ENCODE measurements at places on chromosomes 6 and 20. TPM values are rescaled to one million over a fixed set of nuclear protein-coding genes. Genes with fewer than 3 reads are reported as not detected.

- DNase-seq: no peak
Observed at GRCh38 chr6:118122801-118123200, 215.7 kb downstream of the SLC35F1 start.

DNA sequence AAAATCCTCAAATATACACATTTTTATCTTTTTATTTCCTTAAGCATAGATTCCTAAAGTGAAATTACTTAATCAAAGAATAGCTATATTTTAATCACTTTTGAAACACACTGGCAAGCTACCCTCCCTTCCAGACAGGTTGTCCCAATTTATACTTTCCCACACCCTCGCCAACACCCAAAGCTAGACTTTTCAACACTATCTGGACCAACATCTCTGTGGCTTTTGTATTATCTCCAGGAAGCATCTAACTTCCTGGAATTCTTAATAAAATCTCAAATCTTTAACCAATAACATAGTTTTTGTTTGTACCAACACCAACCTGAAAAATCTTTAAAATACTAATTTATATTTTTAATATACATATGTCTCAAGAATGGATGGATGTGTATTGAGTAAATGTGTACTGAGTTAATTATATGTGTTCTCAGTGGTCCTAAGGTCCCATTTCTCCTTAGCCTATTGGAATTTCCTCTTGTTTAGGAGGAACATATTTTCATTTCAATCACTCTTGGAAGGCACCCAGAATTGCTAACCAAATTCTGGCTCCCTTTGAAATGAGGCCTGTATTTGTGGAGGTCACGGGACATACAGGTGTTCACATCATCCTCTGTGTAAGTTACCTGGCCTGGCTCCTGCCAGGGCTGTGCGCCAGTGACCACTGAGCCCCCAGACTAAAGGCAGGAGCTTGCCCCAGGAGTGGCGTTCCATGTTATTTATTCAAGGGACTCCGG, 17.4 kb upstream of the GFOD1 start:
- no peak for DNase-seq

- DNase-seq: no peak
Observed at GRCh38 chr6:154938221-154938580, 56.9 kb upstream of the TIAM2 start.

- DNase-seq: no peak
Observed at GRCh38 chr6:52610745-52611355, 34.0 kb upstream of the TRAM2 start.

DNA sequence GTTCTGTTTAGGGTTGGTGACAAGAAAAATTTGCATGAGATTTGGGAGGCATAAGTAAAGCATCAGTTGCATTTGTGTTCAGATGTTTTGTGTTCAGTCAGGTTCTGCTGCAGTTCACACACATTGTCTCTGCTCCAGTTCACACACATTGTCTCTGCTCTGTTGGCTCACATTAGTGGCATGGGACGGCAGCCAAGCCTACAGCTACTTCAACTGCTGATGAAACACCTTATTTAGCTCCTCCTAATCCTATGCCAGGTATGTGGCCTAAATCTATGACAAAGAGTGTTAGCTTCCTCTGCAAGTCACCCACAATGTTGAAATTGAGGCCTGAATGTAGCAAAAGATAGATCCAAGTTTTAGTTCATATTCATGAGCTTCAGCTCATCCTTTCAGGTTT, 278.1 kb upstream of the SYNCRIP start:
- no peak for DNase-seq

- DNase-seq: no peak
Observed at GRCh38 chr6:79621579-79621978, 9.6 kb upstream of the SH3BGRL2 start.

DNA sequence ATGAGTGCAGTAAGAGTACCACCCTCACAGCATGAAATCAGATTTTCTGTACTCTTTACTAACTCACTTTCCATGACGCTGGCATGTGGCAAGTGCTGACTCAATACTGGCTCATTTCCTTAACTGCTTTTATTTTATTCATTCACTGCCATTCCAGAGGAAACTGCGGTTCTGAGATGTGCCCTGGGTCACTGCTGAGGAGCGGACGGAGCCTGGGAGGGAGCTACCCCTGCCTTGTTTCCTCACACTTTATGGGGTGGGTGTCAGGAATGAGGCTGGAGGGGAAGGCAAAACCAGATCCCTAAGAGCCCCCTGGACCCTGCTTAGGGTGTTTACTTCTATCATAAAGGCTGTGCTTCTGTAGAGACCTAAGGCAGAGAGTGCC, 14.4 kb downstream of the NT5E start:
- no peak for DNase-seq

- no peak for DNase-seq
Observed at GRCh38 chr6:16184129-16184528, 54.3 kb upstream of the GMPR start.

DNA sequence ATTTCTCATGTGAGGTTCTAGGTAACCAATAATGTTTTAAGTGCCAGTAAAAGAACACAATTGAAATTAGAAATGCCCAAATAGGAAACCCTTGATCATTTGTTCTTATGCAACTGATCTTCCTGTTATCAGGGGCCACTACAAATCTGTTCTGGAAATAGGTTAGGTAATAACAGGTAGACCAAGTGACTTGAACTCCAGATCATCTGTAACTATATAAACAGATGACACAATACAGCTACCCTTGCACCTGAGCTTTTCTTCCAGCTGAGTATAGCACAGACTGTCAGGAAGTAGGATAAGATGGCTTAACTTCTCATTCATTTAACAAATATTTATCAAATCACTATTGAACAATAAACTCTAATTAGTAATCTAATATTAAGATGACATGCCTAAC, 52.5 kb downstream of the MAN1A1 start:
- no peak for DNase-seq

GRCh38 chr20:62762801-62763368, 33.4 kb upstream of the MRGBP start:
- no peak for DNase-seq

GRCh38 chr6:7674291-7674690, 51.6 kb upstream of the BMP6 start:
- DNase-seq: no peak

- DNase-seq: peak; percentile 91
Observed at GRCh38 chr20:50958615-50959542, at the start of gene MOCS3. Gene MOCS3 (plus strand): TSS chr20:50958818. CDS start chr20:50958843, 25 bp downstream.

DNA sequence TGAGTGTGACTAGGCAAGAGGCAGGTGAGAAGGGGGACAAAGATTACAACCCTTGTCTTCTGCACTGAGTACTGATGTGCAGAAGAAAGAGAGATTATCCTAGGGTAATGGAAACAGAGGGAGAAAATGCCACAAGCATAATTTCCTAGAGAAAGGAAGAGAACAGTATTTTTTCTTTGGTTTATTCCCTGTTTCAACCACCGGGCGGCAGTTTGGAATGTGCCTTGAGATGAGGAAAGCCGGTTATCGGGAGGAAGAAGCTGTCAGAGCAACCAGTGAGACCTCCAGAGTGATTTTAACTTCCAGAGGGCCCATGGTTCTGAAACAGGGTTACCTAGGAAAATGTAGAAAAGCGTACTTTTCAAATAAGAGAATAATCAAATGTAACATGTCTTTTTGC, 121.4 kb downstream of the REV3L start:
- no peak for DNase-seq

DNA sequence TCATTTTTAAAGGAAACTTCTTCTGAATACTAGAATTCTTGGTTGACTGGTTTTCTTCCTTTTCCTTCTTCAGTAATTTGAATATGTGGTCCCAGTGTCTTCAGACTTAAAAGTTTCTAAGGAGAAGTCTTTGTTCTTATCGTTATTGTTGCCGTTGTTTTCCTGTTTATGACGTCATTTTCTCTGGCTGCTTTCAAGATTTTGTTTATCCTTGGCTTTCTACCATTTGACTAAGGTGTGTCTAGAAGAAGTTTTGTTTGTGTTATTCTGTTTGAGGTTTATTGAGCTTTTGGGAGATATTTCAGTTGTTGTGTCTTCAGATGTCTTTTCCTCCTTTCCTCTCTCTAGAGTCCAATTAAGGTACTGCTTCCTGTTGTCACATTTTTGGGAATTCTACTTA, 24.5 kb downstream of the CDYL start:
- DNase-seq: no peak

DNA sequence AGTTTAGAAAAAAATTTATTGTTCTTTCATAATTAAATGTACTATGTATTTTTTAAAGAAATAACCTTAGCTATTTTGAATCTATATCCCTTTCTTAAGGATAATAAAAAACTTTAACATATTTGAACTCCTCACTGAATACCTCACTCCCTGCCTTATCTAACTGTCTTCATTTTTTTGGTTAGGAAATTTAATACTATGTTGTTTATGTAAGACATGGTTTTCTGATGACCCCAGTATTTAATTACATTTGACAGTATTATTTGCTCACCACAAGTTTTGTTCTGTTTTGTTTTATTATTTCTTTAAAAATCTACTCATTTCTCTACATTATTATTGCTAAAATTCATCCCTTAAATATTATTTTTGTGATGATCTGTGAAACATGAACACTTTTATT, 394.4 kb upstream of the ADGRB3 start:
- no peak for DNase-seq

- DNase-seq: peak; percentile 23
Observed at GRCh38 chr20:57476084-57476526, 48.8 kb downstream of the CTCFL start.

- DNase-seq: no peak
Observed at GRCh38 chr6:115310156-115310555, 750.5 kb downstream of the FRK start.

DNA sequence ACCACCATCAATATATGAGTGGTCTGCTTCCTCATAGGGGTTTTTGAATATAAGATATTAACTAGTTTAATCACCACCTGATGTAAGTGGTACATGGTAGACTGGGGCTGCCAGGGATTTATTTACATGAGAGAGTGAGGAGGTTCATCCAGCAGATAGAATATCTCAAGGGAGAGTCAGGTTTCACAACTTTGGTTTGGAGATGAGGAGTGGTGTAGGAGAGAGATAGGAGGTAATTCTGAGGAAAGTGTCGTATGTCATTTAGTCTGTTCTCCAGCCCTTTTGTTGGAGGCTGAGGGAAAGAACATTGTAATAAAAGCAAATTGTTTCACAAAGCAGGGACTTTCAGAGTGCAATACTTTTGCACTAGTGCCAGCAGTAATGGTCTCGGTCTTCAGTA, 16.8 kb downstream of the L3MBTL3 start:
- DNase-seq: no peak

- no peak for DNase-seq
Observed at GRCh38 chr6:36607683-36608386, 13.7 kb downstream of the SRSF3 start.

GRCh38 chr20:16758454-16759180, 10.5 kb downstream of the OTOR start:
- DNase-seq: no peak

- DNase-seq: no peak
Observed at GRCh38 chr6:74631564-74631963, 574.3 kb downstream of the COL12A1 start.

DNA sequence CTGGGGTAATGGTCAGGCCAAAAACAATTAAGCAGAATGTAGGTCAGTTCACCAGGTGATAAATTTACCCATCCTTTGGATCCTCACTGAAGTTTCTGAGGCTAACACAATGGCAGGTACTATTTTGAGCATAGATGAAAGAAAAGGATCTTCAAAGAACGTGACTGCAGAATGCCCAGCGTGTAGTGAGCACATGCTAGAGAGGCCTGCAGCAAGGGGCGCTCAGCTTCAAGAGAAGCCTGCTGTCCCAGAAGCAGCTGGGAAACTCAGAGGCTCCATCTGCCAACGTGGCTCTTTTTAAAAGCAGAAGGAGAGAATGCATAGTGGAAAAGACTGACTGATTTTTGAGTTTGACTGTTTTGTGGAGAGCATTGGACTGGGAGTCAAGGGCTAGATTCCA, 57.4 kb downstream of the CD83 start:
- no peak for DNase-seq

GRCh38 chr6:114315831-114316595, 26.8 kb downstream of the HS3ST5 start:
- DNase-seq: no peak

- DNase-seq: no peak
Observed at GRCh38 chr6:53358440-53359094, 9.8 kb upstream of the ELOVL5 start.

- no peak for DNase-seq
Observed at GRCh38 chr20:53940907-53941545, 129.4 kb downstream of the BCAS1 start.

DNA sequence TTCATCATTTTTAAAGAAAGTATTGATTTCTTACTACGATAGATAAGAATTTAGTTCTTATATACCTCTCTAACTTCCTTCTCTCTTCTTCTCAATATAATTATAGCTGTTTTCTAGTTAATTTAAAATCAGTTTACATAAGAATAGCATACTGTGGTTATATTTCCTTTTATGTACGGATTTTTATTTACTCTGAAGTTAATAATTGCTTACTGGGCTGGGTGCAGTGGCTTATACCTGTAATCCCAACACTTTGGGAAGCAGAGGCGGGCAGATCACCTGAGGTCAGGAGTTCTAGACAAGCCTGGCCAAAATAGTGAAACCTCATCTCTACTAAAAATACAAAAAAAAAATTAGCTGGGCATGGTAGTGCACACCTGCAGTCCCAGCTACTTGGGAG, 9.7 kb downstream of the ACSS2 start:
- no peak for DNase-seq

GRCh38 chr6:137813308-137813970, 53.6 kb upstream of the TNFAIP3 start:
- no peak for DNase-seq

DNA sequence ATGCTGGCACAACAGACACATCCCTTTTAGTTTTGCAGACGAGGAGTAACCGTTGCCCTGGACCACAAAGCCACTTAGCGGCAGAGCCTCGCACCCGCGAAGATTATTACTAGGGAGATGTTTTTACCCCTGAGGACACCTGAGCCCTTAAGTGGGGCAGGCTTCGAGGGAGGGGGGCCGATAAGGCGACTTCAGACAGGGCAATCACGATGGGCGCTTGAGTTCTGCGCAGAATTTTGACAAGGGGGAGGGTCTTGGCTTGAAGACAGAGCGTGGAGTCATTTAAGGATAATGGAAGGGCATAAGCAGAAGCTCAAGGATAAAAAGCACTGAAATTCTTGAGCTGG, 650 bp upstream of the TTK start:
- DNase-seq: peak; percentile 5

- no peak for DNase-seq
Observed at GRCh38 chr20:52405417-52405816, 213.8 kb upstream of the ZFP64 start.

The MYH7B gene
- 0.53 TPM for total RNA-seq

The UST gene
- total RNA-seq: 1.9 TPM

The KAT14 gene
- total RNA-seq: 8.5 TPM

The OR2J3 gene
- total RNA-seq: not detected

The NKX2-2 gene
- not detected for total RNA-seq

The TP53INP2 gene
- 65.8 TPM for total RNA-seq

The ZC3H12D gene
- 70.2 TPM for total RNA-seq

The CDH22 gene
- total RNA-seq: not detected

The BMP5 gene
- total RNA-seq: not detected

The COL12A1 gene
- not detected for total RNA-seq

The GSTA3 gene
- total RNA-seq: not detected

The NR2E1 gene
- total RNA-seq: not detected

The SLPI gene
- not detected for total RNA-seq

The TMEM30A gene
- 33.2 TPM for total RNA-seq

The FRS3 gene
- total RNA-seq: 4.6 TPM

Measured in CD4-positive, alpha-beta T cell (primary cell).